ENCODE measurements at places on chromosomes 16 and 17.

DNA sequence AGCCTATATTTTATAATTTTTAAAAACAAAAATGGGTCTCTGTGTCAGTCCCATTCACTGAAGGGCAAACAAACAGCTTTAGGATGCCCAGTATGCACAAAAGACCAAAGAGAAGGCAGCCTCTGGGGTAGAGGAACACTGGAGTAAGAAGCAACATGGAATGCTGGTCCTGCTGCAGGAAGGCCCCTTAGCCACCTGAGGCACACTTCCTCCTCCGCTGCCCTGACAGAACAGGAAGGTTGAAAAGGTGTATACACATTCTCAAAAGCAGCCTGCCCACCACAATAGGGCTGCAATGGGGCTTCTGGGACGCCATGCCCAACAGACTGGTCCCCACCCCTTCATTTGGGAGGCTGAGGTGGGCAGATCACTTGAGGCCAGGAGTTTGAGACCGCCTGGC lies 19.5 kb downstream of the TOM1L2 start:
- no peak for DNase-seq

DNA sequence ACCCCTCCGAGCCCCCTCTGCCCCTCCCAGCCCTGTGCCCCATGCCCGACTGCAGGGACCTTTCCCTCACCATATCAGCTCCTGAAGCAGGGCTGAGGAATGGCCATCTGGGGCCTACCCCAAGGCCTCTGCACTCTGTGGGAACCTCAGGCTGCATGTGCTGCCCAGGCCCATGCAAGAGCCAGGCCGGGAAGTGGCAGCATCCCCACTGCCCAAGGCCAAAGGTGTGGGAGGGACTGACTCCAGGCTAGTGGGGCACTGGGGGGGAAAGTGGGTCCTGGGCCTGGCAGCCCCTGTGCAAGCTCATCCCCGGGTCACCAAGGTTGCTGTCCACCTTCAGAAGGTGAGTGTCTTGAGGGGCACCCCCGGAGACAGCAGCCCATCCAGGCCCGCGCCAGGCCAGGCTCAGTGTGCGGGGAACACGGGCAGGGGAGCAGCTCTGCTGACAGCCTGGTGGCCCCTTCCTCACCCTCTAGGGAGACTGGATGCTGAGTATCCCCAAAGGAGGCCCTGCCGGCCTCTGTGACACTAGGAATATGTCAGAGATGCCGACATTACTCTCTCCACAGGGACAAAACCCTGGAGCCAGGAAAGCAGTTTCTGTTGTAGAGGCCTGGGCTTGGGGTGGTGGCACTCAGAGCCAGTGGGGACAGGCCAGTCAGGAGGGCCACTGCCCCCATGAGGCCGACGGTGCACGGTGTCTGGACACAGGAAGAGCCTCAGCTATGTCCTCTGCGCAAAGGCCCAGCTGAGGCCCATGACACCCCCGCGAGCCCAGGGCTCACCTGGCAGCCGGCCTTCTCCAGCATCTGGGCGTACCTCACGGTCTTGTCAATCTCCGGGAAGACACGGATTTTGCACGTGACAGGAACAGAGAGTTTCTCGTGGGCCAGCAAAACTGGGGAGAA lies 3.3 kb downstream of the DUS1L start:
- DNase-seq, result no peak

DNA sequence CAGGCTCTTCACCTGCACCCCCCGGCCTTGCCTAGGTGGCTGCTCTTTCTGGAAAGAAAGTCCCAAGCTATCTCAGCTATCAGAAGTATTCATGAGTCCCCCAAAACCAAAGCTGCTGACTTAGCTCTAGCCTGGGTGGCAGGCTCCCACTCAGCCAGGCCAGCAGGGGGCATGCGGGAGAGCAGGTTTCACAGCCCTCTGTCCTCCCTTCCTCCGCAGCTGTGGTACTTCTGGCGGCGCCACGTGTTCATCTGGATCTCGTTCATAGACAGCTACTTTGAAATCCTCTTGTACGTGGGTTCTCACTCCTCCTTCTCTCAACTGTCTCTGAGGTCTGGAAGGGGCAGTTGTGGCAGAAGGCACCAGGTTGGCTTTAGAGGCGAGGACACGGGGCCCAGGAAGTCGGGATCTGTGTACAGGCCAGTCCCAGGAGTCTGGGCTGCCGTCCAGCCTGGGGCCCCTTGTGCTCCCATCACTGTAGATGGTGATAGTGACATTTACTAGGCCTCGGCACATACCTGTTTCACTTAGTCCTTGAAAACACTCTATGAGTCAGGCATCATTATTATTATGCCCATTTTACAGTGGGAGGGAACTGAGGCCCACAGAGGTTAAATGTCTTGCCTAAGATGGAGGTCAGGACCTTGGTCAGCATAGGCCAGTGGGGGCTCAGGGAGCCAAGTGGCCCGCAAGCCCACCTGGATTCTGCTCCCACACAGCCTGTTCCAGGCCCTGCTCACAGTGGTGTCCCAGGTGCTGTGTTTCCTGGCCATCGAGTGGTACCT lies 12.9 kb downstream of the TRPV2 start:
- peak; percentile 61 for DNase-seq

GRCh38 chr17:83080858-83081683 lies 1.7 kb downstream of the METRNL start:
- DNase-seq, result no peak

GRCh38 chr16:9081843-9082242 lies 9.6 kb upstream of the HAPSTR1 start:
- DNase-seq, result no peak

DNA sequence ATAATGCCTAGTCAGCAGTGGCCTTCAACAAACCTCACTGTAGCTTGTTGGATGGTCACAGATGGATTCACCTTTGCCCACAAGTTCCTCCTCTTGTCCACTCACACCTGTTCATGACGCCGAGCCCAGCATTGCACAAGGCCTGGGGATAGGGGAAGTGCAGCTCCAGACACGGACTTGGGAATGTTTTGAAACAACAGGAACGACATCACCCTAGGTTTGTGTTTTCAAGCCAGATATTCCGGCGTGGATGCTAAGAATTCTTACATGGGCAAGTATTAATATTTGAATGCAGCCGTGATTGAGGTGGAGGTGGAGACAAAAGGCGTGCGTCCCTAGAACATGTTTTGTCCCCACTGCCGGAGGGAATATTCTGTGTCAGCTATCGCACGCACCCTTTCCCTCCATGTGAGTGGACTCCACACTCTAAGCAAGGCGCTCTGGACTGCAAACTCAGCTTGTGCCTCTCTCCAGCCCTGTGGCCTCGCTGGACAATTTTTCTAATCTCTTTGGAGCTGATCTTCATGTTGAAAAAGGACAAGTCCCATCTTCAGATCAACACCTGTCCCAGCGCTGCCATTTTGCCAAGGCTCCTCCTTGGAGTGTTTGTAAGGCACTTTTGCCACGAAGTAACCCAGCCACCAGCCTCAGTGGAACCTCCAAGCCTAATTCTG lies 2.0 kb upstream of the BANP start:
- DNase-seq, result no peak

GRCh38 chr17:71472809-71473789 lies 647.7 kb upstream of the SOX9 start:
- peak; percentile 67 for DNase-seq

- no peak for DNase-seq
Measured at GRCh38 chr16:57373117-57373947, 1.0 kb downstream of the CX3CL1 start.

DNA sequence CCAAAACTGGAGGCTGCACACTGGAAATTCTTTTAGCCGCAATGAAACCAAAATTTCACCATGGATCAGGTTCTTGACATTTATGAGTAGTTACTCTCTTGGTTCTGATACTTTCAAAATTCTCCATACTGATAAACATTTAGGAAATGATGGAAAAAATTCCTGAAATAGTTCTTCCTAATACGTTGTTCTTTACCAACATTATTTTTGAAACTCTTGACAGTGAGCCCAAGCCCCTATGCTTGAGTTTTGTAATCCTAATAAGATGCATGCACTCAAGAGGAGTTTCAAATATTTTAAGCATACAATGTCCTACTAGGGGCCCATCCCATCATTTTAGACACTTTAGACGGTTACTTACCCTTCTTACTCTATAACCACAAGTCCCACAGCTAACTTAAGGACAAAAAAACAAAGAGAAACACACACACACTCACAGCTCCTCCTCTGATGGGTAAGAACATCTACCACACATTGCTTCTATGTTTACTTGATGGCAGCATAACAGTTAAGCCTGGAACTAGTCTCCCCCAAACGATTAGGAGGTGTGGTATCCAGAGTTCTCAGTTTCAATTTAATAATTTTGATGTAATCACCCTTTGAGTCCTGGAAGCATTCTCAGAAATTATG lies 3.7 kb downstream of the VEZF1 start:
- DNase-seq, result no peak

DNA sequence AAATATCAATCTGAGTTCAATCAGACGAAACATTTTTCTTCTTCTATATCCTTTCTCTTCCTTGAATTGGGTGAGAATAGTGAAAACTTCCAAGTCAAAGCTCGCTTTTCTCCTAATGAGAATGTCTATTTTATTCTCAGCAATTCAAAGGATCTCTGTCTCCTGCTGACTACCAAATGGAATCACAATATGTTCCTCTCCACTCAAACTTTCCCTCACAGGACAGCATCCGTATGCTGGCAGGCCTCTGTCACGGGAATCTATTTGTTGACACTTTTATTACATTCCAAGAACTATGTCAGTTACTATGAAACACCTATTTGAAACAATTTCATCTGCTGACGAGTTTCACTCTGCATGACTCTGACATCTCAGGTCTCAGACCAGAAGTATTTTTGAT lies 1196.6 kb downstream of the CDH11 start:
- DNase-seq, result no peak

DNA sequence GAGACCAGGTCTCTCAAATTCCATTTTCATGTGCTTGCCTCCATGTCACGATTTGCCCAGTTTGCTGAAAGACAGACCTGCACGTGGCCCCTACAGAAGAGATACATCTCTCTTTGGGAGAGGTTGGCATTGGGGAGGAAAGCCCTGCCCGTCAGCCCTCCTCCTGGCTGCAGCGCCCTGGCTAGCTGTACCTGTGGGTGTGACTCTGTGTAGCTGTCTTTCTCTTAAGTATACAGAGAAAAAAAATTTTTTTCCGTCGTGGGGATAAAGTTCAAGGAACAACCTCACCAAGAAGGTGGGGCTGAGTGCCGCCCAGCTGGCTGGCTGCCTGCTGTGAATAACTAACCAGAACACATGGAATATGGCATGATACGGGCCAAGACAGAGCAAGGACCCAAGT lies 26.5 kb downstream of the TMEM98 start:
- DNase-seq, result no peak

DNA sequence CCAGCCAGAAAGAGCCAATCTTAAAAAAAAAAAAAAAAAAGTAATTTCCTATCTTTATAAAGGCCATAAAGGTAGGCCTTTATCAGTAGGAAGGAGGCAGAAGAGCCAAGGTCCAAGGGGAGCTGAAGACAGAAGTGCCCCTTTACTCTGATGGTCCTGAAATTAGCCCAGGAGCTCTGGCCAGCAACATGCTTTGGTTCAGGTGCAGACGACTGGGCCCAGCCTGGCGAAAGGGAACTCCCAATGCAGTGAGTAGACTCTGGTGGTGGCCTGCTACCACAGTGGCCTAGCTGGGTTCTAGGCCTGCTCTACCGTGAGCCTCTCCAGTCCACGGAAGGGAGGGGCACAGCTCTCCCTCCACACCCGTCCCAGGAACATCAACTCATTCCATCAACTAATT lies 23.1 kb upstream of the MEIOB start:
- DNase-seq, result no peak

GRCh38 chr17:841313-841712 lies 59.2 kb downstream of the MRM3 start:
- DNase-seq, result no peak

DNA sequence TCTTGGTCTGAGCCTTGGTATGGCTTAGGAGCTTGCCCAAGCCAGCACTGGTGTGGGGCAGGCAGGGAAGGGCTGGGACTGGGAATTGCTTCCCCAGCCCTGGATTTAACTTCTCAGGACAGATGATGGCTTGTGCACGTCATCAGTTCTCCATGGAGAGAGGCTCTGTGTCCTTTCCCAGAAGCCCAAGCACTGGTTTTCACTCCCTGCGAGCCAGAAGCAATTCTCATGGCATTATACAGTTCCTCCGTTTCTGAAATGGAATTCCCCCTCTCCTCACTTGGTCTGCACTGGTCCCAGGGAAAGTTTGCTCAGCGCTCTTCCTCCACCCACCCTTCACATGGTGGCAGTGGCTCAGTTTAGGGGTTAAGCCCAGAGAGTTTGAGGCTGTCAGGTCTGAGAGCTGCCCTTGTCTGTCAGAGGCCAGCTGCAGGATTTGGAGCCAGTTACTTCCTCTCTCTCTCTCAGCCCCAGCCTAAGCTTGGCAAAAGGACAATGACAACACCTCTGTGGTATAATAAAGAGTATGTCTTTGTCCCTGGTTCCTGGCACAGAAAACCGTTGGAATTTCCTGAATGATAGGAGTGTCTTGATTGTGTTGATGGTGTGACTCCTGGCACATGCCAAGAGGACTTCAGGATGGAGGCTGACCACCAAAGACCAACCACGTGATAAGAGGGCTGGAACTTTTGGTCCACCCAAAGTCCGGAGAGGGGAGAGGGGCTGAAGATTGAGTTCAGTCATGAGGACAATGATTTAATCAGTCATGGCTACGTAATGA lies 219.6 kb upstream of the TNRC6C start:
- DNase-seq, result no peak

- DNase-seq, result no peak
Measured at GRCh38 chr17:77566566-77567138, 391.9 kb upstream of the TNRC6C start.

GRCh38 chr17:74690409-74690825 lies 22.3 kb downstream of the CD300LF start:
- DNase-seq, result no peak

All from NCI-H524 treated with DMSO at 0.1 percent for 48 hours (cell line).